AG09319 (cell line): ENCODE measurements at places on chromosomes 7 and 10.
A peak's percentile ranks its signal among the peaks of the same experiment; 100 is the strongest.

DNA sequence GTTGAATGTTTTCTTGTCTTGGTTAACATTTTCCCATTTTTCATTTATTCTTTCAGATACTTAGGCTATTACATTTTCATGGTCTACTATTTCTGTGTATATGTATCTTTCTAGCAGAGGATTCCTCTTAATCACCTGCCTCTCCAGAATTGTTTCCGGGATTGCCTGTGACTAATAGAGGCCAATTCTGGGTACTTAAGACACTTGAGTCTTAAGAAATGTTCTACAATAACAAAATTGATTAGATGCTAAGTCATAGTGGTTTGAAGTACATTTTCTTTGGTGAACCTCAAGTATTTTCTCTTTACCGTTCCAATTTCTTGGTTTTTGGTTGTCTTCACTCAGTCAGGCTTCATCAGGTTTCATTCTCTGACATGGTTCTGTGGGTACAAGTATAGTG, 26.4 kb downstream of the BBS9 start:
- DNase-seq = peak; percentile 81

- no peak for DNase-seq
Measured at GRCh38 chr7:158361326-158361946, 226.2 kb downstream of the PTPRN2 start.

DNA sequence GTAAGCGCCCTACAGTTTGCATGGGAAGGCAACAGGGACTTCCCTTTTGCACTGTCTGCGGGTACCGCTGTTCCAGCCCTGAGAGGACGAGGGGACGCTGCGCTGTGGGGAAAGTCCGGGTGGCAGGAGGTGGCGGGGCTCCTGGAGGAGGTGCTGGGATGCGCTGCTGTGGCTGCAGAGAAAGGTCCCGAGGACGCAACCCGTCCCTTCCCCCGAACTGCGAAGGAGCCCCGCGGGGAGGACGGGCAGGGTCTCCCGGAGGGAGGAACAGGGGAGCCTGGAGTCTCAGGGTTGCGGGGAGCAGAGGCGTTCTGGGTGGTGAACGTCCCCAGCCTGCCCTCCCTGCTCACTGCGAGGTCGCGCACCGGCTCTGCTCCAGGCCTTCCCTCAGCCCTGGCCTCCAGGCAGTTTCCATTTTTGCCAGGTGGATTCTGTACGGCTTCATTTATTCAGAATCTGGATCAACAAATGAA, 91.6 kb downstream of the CXCL12 start:
- no peak for DNase-seq

- DNase-seq = no peak
Measured at GRCh38 chr10:109996225-109996624, 11.6 kb upstream of the ADD3 start.

DNA sequence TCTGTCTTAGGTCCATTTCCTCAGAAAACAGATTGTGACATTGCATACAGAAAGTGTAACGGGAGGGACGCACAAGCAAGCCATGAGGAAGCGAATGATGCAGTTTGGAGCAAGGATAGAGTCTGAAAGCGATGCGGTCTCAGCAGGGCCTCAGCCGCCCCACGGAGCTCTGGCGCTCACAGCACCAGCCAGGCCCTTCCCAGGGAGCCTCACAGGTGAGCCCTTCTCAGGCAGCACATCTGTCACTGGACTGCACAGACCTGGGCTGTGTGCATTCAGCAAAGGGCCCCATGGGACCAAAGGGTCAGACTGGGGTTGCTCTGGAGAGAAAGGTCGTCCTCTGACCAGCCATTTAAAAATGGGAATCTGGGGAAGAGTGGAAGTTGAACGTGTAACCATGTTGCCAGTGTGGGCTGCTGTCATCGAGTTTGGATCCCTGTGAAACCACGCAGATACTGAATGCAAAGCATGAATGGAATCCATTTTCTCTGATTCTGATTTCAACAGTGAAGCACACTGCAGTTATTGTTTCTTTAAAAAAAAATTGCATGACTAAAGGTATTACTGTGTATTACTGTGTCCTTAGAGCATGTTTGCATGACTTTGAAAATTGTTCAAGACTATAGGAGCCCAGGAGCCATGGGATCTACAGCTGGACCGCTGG, 350.0 kb upstream of the AKR1E2 start:
- DNase-seq = no peak

DNA sequence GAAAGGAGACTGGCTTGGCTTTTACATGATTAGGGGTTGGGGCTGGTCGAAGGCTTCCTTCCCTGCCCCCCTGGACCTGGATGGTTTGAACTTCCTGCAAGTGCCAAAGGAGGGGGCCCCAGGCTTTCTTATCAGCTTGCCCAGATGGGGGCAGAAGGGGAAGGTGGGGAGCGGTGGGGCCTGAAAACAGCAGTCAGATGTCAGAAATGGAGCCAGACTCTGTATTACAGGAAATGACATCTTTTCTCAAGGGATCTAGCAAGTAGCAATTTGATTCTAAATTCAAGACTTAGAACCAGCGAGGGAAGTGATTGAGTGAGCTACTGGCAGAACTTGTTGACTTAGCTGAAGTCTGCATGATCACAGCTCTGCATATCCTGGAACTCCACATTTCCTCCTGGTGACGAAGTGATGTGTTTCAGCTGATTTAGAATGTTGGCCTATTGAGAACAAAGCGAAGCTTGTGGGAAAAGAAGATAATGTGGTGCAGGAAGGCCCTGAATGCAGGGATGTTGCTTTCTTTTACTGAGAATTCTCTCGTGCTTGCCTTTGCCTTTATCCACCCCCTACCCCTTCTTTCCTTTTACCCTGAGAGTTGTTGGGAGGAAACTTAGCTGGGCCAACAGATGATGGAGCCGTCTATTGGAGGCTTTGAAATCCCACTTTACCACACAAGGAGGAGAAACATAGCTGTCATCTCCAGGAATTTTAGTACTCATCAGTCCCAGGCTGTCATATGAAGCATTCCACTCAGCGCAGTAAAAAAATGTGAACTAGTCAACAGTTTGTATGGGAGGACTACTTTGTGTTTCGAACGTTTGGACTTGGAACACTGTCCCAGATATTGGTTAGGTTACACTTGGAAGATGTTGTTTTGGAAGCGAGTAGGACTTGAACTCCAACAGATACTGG, 43.2 kb downstream of the CCNY start:
- DNase-seq = no peak

DNA sequence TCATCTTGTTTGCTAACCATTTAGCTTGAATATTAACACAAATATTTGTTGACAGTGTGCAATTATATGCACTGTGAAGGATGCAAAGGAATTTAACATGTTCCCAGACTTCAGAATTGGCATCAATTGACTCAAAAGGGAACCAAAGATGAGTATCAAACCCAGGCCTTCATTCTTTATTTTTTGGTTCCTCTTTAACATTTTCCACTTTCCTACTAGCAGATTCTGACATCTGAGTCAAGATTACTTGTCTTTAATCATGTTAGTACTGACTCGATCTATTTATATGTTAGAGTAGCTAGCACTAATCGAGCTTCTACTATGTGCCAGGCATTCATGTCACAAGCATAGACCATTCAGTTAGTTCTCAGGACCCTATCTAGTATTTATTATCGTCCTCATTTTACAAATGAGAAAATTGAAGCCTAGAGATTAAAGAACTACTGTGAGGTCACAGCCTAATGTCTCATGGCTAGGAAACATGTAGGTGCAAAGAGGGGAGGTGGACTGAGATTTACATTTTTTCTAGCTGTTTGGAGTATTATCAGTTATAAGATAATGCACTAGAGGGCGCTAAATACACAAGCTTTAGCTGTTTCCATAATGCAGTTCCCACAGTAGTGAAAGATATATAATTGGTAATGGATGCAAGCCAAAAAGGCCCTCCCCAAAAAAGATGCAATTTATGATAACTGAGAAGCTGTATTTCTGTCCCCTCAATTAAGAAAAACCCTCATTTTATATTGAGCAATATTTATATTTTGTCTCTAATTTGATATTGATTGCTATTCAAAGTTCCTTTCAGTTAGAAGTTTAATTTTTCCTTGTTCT, 32.9 kb upstream of the KMT2E start:
- DNase-seq = no peak

- DNase-seq = no peak
Measured at GRCh38 chr10:89615824-89616223, 29.2 kb downstream of the PANK1 start.

DNA sequence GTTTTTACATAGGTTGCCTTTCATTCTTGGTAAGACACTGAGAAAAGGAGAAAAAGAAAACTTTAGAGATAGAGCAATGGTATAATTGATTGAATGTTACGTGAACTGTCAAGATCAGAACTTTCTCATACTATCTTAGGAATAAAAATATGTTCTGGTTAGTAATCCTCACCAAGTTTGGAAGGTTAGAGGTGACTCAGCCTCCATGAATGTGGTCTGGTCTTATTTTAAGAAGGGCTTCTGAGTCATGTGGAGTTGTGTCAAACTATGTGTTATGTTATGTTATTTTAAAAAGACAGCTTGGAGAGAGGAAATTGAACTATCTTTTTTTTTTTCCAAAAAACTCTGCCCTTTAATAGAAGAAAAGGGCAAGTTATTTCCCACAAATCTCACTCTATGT, 458.6 kb upstream of the KLF6 start:
- peak; percentile 86 for DNase-seq

DNA sequence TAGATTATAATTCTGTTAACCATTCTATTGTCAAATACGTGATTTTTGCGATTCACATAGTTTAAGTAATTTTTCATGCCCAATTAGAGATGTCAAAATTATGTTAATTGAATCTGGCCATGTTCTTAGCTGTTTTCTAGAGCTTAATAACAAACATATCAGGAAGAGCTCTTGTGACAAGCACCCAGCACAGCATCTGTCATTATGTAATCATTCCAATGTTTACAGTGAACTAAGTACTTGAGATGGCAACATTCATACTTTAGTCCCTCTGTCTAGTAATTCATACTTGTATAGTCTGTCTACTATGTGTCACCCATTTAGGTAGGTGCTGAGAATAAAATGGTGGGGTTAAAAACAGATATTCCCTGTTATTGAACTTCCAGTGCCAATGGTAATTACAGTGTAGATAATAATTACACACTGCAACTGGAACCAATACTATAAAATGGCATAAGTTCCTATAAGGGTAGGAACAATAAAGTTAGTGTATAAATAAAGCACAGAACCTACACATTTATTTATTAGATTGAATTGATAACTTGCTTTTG, 55.2 kb downstream of the ZEB1 start:
- DNase-seq = no peak

DNA sequence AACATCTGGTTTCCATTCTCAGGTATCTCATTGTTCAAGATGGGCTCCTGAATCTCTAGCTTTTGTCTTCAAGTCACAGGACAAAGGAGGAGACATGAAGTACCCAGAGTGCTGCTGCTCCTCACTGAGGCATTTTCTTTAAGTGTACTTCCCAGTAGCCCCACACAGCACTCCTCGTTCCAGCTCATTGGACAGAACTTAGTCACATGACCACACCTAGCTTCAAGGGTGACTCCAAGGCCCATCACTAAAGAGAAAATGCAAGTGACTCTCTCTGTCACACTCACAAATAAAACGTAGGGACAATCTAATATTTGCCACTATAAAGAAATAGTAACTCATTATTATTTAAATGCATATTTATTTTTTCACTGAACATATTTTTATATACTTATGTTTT, 58.3 kb upstream of the NEUROD6 start:
- no peak for DNase-seq

DNA sequence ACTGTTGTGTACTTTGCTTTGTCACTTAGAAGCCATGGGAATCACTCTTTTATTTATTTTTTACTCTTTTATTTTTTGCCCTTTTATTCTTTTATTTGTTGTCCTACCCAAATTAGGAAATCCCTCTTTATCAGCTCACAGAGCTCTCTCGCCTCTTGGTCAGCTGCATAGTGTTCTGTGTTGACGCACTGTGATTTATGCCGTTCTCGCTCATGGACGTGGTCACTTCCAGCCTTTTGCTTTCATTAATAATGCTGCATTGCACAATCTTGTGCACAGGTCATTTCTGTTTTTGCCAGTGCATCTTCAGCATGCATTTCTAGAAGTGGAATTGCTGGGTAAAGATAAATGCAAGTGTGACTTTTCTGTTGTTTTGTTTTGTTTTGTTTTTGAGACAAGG, 42.3 kb downstream of the FBH1 start:
- DNase-seq = no peak

DNA sequence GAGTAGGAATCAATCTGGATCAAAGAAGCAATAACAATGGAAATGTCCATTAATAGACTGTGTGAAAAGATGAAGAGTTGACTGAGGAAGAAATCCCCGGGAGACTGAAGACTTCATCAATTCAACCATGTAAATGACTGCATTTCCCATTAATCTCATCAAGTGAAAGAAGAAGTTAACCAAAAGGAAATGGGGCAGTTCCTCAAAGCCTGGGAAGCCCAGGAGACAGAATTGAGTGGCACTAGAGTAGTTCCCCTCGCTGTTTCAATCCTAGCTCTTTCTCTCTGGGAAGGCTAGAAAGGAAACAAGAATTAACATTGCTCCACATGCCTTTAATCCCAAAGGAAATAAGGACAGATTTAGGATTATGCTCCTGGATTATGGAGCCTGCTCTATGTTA, 4.8 kb upstream of the OR6V1 start:
- no peak for DNase-seq

DNA sequence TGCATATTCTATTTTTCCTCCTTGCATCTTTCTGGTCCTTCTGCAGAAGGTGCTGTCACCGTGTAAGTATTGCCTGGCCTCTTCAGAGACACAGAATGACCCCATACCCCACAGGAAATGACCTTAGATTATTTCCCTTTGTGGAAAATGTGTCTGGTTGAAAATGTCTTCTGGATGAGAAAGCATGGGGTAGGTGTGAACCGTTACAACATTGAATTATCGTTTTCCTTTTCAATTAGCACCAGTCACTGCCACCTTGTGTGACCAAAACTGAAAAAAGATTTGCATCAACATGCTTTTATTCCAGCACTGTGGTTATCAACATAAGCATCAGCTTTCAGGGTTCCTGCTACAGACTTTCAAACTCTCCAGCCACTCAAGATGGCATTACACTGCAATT, 58.0 kb upstream of the CELF2 start:
- no peak for DNase-seq

GRCh38 chr10:46298477-46299285, 11.9 kb downstream of the ANTXRL start:
- DNase-seq = no peak

DNA sequence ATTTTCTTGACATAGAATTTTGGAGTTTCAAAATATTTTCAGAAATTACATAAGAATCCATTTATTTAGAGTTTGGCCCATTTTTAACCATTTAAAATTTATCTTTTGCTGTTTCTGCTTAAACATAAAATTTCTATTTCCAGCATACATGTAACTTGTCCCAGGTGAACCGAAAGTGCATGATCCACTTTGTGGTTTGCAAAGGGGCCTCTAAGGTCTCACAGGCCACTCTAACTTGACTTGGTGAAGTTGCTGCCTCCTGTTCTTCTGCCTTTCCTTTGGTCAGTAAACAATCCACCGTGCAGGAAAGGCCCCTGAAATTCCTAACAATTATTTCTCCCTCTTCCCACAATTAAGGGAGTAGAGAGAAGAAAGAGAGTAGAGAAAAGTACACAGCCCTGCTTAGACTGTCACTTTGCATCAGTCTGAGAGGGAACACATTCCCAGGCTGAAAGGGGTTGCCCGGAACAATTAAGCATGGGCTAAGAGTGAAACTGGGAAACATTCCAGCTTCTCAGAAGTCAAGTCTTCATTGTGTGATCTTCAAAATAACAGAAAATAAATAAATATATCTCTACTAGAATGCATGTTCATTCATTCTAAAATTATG, 79.5 kb upstream of the SEMA3A start:
- DNase-seq = no peak
